Activated naive CD8-positive, alpha-beta T cell treated with anti-CD3 and anti-CD28 coated beads, Interleukin-2, amount 10 ng/mL, durations not matched to agents 7 days and 5 days (primary cell): ENCODE measurements at places on chromosomes 13 and 19. TPM values are rescaled to one million over a fixed set of nuclear protein-coding genes. Genes with fewer than 3 reads are reported as not detected.

DNA sequence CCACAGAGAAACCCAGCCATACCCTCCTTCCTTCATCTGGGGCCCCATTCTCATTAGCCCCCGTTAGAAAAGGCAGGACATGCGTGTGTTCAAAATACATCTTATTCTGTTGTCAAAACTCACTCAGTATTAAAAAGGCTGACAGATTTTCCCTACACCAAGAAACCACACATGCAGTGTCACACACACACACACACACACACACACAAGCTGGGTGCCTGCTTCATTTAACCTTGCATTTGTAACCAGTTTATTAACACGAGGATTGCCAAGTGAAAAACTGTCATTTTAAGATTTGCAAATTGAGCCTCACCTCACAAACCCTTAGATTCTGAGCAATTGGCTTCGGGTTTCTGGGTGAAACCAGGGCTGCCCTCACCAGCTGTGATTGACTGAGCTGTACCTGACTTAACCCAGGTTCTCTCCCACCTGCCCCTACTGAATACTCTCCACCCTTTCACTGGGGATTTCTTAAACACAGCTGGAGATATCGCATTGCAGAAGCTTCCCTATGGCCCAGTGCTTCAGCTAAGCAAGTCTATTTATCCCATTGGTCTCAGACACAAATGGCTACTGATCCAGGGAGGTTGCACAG is 172.7 kb upstream of the ZNF507 start:
- no peak for DNase-seq

PCSK4 gene
- 9.7 TPM for total RNA-seq

DNA sequence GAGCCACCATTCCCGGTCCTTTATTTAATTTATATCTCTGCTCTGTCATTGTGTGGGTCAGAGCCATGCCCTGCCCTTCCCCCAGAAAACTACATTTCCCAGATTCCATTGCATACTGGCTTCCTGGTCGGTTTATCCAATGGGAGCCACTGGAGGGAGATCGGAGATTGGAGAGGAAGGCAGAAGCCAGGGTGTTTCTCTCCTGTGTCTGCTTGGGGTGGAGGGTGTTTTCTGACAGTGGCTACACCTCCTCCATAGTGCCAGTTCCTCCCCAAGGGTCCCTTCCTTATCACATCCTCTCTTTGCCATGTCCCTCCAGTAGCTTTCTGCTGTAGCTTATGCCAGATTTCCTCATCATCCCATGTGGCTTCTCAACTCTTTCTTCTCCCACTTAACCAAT is 19.0 kb downstream of the OLFM2 start:
- DNase-seq = no peak

GRCh38 chr13:48184260-48184659 is 48.7 kb upstream of the ITM2B start:
- no peak for DNase-seq

DNA sequence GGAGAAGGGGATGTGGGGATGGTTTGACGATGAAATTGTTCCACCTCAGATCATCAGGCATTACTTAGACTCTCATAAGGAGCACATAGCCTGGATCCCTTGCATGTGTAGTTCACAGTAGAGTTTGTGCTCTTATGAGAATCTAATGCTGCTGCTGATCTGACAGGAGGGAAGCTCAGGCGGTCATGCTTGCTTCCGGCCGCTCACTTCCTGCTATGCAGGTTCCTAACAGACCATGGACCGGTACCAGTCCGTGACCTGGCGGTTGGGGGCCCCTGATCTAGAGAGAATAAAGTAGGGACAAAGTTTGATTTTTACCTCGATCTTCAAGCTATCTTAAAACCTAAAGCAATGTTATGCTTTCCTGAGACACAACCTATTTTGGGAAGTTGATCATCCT is 373.8 kb upstream of the ARGLU1 start:
- DNase-seq = no peak

GRCh38 chr19:55041244-55041626 is 3.2 kb upstream of the GP6 start:
- DNase-seq = no peak

DNA sequence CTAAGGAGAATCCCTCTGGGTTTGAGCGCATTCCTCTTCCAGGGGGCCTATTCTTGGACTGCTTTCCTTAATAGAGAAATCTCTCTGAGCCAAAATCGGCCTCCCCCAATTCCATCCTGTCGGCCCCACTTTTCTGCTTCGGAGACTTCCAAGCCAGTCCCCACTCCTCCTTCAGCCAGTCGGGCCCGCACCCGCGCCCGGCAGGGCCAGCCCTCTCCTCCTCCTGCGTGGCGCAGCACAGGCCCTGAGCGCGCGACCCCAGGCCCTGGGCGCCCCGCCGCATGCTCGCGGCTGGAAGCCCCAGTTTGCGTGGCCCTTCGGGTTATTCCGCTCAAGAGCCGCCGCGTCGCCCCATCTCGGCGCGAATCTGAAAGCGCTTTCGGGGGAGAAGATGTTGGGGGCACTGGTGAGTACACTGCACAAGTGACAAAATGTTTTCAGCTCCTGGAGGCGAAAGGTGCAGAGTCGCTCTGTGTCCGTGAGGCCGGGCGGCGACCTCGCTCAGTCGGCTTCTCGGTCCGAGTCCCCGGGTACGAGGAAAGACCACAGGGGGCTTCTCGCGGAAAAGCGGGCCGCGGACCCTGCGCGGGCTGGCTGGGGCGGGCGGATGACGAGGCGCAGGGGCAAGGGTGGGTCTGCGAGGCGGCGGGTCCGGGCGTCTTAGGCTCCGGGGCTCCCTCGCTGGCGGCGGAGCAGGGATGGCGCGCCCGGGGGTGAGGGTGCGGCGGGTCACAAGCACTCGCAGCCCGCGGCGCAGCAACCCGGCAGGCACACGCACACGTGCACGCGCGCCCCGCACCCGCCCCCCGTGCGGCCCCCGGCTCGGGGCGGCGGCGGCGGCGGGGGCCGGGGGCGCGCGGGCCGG is at the start of gene IL17D:
Gene IL17D (plus strand): TSS at position 785 of the 865 bp plus-strand sequence. CDS start 303 bp downstream, outside the sequence.
- DNase-seq = peak; percentile 62

DNA sequence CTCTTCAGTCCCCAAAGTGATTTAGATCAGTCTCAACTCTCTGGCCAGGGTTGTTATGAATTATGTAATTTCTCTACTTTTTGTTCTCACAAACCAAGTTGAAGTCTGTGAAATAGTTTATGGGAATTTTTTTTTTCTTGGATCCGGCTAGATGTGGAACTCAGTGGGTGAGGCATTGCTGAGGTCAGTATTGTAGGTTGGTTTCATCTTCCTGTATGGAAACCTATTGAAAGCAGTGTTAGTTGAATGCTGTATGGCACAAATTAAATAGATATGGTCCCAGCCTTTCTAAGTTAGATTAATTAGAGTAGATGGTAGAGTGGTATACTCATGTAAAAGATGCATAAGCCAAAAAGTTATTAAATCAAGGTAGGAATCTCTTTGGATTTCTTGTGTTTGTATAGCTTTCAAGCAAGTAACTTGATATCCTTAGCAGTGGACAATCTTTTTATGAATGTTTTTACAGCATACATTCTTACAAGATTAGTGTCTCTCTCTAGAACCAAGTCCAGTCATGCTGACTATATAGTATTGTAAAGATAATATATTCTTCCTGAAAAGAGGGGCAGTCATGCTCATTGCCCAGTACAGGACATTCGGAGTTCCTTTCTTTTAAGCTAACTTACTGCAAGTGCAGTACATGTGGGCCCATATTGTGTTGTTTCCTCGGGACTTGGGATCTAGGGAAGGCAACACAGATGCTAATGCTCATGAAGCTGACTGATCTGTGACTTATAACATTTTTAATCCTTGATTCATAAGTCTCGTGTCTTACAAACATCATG is 2541.1 kb downstream of the PCDH9 start:
- no peak for DNase-seq

DNA sequence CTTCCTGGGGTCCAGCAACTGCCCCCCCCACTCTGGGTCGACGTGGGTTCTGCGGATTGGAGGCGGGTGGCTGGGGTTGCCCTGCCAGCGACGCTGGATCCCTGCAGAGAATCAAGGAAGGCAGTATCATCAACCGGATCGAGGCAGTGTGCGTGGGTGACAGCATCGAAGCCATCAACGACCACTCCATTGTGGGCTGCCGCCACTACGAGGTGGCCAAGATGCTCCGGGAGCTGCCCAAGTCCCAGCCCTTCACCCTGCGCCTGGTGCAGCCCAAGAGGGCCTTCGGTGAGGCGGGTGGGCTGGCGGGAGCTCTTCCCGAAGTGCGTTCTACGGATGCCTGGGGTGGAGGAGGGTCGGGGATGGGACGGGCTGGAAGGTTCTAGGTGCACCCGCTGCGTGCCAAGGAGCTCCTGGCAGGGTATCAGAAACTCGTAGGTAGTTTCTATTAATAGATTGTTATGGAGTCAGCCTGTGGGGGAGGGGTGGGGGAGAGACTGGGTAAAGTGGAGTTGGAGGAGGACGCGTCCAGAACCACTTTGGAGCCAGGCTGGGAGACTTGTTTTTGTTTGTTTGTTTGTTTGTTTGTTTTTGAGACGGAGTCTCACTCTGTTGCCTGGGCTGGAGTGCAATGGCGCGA is 1.5 kb downstream of the GIPC3 start:
- DNase-seq = no peak

DNA sequence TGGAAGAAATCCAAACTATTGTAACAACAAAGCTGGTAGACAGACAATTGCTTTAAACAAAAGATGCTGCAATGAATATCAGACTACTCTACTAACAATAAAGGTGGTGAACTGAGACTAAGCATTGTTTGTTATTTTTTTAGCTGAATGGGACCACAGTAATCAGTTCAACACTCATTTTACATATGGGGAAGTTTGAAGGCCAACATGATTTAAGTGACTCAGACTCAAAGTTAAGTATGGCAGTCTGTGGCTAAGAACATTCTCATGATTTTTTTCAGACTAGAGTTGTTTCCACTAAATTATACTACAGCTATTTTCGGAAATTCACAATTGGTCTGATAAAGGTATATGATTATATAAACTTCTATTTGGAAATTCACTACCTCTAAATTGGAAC is 10.4 kb downstream of the EXOSC8 start:
- DNase-seq = no peak

CHMP2A gene
- 99.0 TPM for total RNA-seq

PLIN4 gene
- 0.11 TPM for total RNA-seq

DNA sequence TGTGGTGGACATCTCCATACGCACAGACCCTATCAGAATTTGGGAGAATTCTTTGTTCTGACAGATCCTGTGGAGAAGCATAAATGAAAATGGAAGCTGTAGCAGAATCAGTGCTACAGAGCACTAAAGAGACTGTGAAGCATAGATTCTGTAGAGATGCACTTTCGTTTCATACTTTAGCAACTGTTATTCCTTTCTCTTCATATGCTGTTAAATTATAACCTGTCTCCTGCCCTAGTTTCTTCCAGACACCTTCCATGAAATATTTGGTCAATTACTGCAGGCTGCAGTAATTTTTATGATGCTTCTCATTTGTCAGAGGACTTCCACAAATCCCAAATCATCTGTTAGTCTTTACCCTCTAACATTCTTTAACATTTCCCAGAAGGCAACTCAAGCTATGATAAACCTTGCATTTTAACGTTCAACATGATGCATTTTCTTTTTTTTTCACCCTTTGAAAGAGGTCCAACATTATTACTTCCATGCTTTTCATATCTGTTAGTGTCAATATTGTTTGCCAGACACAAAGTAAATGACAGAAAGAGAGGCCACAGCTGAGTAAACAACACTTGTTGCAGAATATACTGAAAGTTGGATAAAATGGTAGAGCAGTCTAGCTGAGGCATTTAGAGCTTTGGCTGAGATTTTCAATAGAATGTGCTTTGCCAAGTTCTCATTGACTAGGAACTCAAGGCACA is 412.7 kb downstream of the LMO7 start:
- DNase-seq = no peak

MAST3 gene
- total RNA-seq = 36.7 TPM

GPX4 gene
- total RNA-seq = 194 TPM

- DNase-seq = no peak
Observed at GRCh38 chr19:44582581-44583265, 30.6 kb upstream of the IGSF23 start.

DNA sequence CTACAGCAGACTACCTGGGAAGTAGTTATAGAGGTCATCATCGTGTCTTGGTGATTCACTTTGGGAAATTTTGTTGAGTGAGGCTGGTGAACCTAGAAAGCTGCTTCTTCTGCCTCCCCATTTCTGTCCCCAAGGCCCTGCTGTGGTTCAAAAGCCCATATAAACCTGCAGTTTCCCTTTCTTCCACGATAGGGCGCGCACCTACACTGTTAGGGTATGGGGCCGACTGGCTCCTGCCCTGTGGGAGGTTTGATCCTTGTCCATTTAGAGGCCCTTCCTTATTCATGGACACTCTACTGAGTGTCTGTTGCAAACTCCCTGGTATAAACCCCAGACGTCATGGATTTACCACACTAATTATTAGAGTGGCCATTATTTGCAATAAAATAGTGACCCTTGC is 191.8 kb downstream of the GGACT start:
- DNase-seq = no peak

DNA sequence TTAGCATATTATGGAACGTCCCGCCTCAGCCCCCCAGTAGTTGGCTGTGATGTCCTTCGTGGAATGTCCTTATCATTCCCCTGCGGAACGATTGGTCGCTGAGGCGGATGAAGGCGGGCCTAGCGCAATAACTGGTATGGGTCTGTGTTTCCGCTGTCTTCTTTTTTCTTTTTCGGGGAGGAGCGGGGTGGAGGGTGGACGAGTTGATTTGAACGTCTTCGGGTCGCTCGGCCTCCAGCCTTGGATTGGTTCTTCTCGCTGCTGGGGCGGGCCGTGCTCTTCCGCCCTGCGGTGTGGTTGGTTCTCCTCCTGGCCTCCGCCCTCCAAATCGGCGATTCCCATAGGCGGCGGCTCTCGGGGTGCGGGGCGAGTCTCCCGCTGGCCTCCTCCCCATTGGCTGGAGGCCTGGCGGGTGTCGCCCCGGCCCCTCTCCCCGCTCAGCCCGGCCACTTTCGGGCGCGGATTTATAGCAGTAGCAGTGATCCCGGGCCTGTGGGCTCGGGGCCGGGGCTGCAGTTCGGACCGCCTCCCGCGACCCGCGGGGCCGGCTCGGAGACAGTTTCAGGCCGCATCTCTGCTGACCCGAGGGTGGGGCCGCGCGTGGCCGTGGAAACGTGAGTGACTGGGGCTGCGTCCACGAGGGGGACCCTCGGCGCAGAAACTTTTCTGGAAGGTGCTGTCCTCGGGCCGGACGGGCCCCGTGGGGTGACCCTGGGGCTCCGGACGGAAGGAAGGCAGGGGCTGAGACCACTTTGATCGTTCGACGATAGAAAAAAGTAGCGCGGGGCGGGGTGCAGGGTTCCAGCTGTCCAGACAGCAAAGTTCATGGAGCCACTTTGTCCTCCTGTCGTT is 2.1 kb downstream of the ING1 start:
- peak; percentile 93 for DNase-seq
